NCI-H2171 (cell line): ENCODE measurements at places on chromosomes 11 and 22.

DNA sequence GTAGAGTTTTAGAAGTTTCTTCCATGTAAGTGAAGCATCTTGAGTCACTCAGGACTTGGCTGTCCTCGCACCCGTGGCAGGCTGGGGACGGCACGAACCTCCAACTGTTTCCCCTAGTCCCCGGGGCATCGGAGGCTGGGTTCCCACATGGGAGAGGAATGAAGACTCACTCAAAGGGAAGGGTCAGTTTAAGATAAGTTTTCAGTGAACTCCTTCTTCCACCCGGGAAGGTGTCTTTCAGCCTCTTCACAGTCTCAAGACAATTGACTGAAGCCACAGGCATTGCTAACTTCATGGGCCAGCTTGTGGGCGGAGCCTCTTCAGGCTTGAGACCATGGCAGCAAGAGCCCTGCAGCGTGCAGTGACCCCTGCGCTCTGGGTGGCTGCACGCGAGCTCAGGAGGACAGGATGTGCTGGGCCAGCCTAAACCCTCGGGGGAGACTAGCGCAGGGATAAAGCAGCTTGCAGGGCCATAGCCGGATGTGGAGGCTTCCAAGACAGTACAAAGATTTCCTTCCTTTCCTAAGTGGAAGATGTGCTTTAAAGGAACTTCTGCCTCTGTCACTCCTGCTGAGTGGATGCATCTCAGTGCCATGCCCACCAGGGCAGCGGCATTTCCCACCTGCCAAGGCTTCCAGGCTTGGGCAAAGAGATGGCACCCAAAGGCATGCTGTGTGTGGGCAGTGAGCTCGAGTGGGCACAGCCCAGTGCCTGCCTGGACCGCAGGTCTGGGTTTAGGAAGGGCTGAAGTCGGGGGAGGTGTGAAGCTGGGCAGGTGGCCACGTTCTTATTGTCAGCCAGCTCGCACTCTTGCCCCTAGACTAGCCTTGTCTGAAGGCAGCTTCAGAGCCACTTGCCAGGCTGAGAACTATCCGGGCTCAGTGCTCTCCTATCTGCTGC, 32.9 kb downstream of the PPIL2 start:
- no peak for DNase-seq

GRCh38 chr22:23832226-23833016, 6.4 kb downstream of the DERL3 start:
- no peak for DNase-seq

DNA sequence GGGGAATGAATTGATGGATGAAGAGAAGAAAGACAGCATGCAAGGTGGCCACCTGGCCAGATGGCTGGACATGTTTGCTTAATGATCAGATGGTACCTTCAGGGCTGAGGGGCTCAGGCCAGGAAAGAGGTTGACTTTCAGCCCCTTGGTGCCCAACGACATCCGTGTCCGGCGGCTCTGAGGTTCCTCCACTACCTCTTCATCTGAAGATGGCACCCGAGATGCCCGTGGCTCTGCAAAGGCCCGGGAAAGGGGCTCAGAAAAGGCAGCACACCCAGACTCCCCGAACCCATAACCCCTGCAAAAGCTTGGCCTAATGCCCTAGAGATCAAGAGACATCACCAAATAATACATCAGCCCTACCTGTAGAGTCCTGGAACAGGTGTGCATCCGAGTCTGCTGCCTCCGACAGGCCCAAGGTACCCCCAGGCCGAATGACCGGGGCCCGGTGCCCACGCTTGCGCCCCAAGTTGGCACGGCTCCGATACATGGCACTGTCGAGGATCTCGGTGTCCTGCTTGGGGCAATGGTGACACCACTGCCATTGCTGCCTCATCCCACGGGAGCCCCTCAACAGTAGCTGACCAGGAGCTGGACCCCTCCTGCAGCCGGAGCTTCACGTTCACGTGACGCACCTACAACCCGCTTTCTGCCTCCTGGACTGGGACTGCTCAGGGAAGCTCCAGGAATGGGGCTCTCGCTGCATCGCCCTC, 22.9 kb downstream of the TNKS1BP1 start:
- DNase-seq, result no peak

DNA sequence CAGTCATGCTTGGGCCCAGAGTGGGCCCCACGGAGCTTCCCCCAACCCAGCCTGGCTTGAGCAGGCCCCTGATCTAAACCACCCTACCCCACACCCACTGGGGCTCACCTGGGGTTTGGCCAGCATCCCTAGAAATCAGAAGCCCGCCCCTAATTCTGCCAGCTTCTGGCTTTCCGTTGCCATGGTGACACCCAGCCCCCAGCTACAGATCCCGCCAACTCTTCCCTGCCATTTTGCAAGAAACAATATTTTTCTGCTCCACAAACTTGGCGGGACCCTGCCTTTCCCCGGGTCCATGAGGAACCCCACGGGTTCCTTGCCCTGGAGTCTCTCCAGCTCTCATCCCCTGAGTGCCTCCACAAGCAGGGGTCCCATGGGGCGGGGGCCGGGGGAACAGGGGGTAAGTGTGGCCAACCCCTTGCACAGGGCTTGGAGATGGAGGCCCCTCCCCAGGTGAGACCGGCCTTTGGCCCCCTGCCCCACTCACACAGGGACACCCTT, 90.0 kb downstream of the CDKN1C start:
- no peak for DNase-seq

GRCh38 chr22:50060441-50061140, 2.5 kb upstream of the TTLL8 start:
- no peak for DNase-seq

- no peak for DNase-seq
Observed at GRCh38 chr11:119416606-119417580, 6.1 kb downstream of the THY1 start.

- DNase-seq, result no peak
Observed at GRCh38 chr11:64876229-64876750, 2.1 kb downstream of the EHD1 start.

DNA sequence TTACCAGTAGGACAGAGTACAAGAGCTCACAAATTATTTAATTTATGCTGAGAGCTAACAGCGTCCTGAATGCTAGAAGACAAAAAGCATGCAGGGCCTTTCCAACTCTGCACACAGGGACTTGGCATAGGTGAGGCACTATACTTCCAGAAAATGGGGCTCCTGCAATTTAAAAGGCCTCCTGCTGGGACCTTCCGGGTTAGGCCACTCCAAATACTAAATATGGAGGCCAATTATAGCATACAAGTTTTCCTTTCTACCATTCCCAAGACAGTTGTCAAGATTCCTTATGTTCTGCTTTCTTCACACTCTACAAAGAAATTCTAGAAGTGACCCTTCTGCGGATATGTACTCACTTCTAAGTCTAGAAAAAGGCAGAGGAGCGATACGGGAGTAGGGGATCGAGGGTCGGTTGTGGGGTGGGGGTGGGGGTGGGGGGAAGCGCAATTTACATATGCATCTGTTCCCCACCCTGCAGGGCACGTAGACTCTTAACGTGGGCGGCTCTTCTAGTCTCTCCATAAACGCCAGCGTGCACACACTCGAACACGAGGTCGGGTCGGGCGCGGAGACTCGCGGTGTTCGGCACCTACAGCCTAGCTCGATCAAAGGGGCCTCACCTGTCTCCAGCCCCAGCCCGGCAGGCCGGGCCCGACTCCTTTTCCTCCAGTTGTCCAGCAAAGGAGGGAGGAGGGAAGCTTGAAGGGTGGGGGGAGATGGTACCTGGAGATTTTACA, 728 bp downstream of the DCUN1D5 start:
- no peak for DNase-seq

- DNase-seq, result no peak
Observed at GRCh38 chr11:20669820-20670684, 666 bp downstream of the NELL1 start.
